Caki2 (cell line): ENCODE measurements at places on chromosomes 12 and 14. TPM values are rescaled to one million over a fixed set of nuclear protein-coding genes. Genes with fewer than 3 reads are reported as not detected.

The C1QL4 gene
- total RNA-seq, result 25.7 and 31.2 TPM in 2 replicates

The FMNL3 gene
- total RNA-seq, result 1.8 and 3.4 TPM in 2 replicates

The SOAT2 gene
- total RNA-seq, result not detected in 2 replicates

DNA sequence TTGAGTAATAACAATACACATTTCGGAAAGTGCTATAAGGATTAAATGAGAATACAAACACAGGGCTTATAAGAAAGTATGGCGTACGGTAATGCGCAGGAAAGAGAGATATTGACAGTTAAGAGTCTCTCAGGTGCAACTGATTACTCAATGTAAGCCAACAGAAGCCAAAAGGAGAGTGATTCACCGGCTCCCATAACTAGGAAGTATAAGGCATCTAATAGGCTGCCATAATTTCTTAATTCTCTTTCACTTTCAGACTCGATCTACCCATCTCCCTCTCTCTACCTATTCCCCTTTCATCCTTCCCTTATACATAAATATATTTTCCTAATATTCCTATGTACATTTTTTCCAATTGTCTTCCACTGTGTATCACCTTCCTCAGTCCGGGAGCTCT, 90.0 kb downstream of the MDGA2 start:
- no peak for DNase-seq

DNA sequence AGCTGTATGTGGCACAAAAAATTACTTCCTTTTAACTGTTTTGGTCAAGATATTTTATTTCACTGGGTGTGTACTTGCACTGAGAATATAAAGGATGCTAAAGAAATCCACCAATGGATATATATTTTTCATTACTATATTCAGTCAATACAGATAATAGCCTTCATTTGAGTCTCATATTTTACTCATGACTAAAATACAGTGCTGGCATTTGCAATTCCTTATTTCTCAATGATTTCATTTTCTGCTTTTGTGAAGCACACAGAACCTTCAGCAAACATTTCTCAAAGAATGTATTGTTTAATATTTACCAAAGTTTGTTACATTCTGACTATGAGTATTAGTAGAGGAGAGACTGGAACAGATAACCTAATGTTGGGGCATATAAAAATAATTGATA, 93.2 kb upstream of the SOX5 start:
- DNase-seq, result no peak

DNA sequence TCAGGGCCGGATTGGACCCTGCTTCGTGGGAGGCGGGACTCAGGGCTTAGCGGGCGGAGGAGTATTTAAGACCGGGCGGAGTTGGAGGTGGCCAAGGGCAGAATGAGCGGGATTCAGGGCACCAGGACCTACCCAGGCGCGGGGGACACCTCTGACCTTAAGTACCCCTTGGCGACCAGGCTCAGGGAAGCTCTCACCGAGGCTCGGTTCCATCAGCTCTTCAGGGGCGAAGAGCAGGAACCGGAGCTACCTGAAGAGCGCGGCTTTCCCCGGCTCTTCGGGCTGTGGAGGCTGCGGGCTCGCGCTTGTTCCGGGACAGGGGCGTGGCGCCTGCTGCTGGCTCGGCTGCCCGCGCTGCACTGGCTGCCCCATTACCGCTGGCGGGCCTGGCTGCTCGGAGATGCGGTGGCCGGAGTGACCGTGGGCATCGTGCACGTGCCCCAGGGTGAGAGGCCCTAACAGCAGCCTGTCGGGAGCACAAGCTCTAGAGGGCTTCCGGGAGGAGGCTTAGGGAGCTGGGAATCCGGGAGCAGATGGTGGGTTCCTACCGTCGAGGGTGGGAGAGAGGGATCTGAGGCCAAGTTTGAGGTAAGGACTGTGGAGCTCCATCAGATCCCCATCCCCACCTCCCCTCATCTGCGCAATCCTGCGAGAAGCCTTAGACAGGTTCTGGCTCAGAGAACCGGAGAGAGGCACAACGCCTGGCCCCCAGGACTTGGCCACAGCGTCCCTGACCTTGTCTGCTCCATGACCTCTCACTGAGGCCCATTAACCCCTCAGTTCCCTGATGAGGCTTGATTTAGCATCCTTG, 8.4 kb downstream of the ARHGEF25 start:
- no peak for DNase-seq

GRCh38 chr14:58607952-58608317, 29.8 kb upstream of the DACT1 start:
- DNase-seq, result no peak
